ENCODE measurements at places on chromosomes 6 and 20.

GRCh38 chr6:11851387-11851786, 72.8 kb upstream of the ADTRP start:
- no peak for DNase-seq

- DNase-seq, result no peak
These were observed 1.5 kb upstream of the GMEB2 start for GRCh38 chr20:63628246-63628975.

DNA sequence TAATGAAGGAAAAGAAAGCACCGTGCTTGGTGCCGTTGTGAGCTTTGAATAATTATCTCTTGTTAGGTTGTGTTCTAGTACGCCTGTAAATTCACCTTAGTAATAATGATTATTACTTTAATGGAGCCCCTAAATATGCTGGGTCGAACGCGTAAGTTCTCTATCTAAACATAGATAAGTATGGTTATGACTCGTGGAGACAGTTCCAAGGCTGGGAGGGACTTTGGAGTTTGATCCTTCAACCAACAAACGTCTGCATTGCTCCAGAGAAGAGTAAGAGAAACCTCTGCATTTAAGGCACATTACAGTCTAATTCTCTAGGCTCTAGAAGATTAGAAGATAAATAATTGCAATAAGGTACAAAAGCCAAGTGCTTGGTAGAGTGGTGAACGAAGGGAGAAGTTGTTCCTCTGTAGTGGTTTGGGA, 514 bp downstream of the ACOT13 start:
- no peak for DNase-seq

DNA sequence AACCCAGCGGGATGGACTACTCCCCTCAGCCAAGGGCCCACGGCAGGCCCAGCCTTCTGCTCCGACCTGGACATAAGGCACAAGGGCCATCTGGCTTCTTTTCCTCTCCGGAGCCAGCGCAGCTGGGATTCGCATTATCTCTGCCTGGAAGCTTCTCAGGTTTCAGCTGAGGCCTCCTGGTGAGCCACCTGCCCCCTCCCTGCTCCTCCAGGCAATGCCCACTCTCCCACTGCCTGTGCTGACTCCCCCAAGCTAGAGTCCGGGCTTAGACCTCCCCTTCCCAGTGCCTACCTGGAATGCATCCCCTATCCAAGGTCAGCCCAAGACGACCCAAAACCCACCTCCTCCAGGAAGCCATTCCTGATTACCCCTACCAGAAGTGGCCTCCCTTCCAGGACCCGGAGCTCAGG, 60.7 kb downstream of the EZR start:
- peak; percentile 20 for DNase-seq

DNA sequence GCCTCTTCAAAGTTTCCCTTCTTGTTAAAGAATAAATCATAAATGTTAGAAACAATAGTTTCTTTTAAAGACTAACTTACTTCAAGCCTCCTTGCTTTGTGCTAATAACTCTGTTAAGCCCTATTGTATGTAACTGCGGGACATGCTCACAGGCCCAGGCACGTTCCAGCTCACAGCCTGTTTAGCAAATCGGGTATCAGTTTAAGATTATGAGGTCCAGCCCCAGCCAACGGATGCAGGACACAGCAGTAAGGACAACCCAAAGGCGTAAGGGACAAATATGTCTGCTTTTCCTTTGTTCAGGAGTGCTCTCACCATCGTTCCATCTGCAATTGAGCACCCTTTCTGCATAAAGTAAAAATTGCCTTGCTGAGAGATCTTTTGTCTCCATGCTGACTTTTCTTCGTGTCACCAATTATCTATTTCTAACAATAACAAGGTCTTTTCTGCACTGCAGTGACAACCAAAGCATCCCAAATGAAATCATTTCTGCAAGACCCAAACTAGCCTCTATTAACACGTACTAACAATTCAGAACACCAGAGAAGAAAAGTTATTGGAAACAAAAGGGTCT, 1.4 kb downstream of the C6orf52 start:
- DNase-seq, result no peak

- no peak for DNase-seq
These were observed 20.9 kb downstream of the UTRN start for GRCh38 chr6:144305985-144306384.

GRCh38 chr6:89353702-89354392, 1.3 kb upstream of the UBE2J1 start:
- DNase-seq, result no peak

GRCh38 chr6:82569022-82569421, 205.4 kb downstream of the TPBG start:
- no peak for DNase-seq

GRCh38 chr6:6697620-6698019, 109.1 kb downstream of the LY86 start:
- DNase-seq, result no peak

- DNase-seq, result no peak
These were observed at the start of gene PRELID3B for GRCh38 chr20:59042151-59042795. Gene PRELID3B (minus strand): TSS chr20:59042786. CDS start chr20:59042730, 56 bp downstream.

- DNase-seq, result no peak
These were observed 253.5 kb downstream of the GJA1 start for GRCh38 chr6:121688974-121689373.

- no peak for DNase-seq
These were observed 307.0 kb upstream of the PRDM1 start for GRCh38 chr6:105779110-105779509.

- no peak for DNase-seq
These were observed 7.5 kb upstream of the ASIP start for GRCh38 chr20:34233687-34234086.

DNA sequence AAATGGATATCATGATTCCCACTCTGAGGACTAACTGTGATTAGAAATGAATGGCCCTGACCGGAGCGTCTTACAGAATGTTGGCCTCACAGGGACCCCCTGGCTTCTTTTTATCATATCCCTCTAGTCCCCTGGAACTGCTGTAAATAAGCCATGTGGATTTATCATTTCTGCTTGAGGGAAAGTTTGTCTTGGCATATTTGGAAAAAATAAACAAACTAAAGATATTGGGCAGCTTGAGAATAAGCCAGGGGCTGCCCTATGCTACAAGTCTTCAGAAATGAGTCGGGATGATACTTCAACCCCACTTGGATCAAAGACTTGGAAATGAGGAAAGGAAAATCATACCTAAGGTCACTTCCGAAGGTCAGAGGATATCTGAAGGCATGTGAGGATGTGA, 179.1 kb downstream of the THBS2 start:
- no peak for DNase-seq

GRCh38 chr6:152206072-152206818, 398.8 kb downstream of the ESR1 start:
- peak; percentile 13 for DNase-seq

- no peak for DNase-seq
These were observed 42.7 kb downstream of the TRPC4AP start for GRCh38 chr20:35049776-35050352.

DNA sequence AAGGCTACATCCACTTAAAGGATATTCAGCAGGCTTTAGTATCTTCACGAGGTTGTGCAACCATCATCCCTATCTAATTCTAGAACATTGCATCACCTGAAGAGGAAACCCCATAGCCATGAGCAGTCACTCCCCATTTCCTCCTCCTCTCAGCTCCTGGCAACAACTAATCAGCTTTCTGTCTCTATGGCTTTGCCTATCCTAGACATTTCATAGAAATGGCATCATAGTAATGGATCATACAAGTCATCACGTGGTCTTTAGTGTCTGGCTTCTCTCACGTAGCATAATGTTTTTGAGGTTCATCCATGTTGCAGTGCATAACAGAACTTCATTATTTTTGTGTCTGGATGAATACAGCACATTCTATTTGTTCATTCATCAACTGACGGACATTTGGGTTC, 20.5 kb downstream of the SNAI1 start:
- DNase-seq, result no peak

GRCh38 chr20:61661025-61661424, 404.7 kb downstream of the TAF4 start:
- no peak for DNase-seq

DNA sequence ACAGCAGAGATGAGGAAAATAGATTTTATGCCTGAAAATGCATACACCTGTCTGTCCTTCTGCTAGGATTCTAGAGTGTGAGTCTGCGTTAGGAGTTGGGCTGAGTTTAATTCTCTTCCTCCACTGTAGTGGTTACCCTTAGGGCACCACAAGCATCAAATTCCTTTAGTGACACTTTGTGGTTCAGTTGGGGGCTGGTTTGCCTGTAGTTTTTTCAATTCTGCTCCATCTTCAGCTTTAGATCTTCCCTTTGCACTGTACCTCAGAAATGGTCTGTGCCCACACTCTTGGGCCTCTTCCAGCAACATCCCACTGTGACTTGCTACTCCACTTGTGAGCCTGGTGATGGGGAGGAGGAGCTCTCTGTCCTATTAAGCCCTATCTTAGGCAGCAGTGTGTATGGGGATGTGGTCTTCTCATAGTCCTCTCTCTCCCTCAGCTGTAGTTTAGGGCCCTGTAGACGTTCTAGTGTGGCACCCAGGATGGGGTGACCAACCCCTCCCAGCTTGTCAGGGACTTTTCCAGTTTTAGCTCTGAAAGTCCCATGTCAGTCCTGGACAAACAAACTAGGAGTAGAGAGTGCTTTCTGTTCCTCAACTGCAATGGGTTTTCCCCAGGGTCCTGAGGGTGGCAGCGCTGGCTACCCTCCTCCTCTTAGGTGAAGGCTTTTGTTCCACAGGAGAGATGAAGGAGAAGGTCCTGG, 19.7 kb upstream of the OGFRL1 start:
- DNase-seq, result no peak

DNA sequence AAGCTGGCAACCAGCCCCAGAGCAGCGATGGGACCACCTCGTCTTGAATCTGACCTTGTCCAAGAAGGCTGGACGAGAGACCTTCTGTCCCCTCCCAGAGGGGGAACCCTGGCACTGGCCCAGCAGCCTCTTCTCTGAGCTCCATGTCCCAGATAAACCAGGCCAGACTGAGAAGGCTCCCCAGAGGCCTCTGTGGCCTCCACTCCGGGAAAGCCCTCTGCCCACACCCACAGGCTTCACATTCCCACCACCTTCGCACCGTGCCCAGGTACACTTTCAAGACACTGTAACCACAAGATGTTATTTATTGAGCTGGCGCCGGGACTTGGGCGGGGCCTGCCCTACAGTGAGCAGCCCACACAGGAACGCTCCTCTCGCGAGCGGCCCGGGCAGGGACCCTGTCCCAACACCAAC, 33.2 kb downstream of the ADA start:
- DNase-seq, result no peak

GRCh38 chr20:49646126-49646525, 67.6 kb downstream of the B4GALT5 start:
- no peak for DNase-seq

GRCh38 chr6:12935637-12936036, 219.1 kb downstream of the PHACTR1 start:
- DNase-seq, result no peak

DNA sequence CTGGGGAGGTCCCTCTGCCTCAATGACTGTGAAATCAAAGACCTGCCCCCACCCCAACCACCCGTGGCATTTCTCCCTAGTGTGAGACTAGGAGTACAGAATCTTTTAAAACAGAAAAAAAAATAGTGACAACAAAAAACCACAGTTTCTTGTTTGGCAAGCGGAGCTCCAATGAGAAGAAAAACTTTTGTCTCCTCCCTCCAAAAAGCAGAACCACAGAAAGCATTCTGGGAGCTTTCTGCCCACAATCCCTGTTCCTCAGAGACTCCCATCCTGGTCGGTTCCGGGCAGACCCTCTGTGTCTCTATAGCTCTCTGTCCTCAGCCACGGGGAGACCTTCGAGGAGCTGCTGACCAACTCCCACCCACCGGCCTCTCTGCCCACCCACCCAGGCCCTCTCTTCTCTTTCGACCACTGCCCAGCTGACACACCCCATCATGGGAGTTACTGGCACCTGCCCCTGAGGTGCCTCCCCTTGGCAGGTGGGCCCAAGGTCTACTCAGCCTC, 4.9 kb downstream of the PREX1 start:
- DNase-seq, result no peak

- DNase-seq, result no peak
These were observed 19.3 kb upstream of the APMAP start for GRCh38 chr20:25011831-25012241.

GRCh38 chr6:120534954-120535353, 799.3 kb downstream of the TBC1D32 start:
- DNase-seq, result no peak

- DNase-seq, result no peak
These were observed 272.7 kb downstream of the GRIK2 start for GRCh38 chr6:101666256-101666655.

DNA sequence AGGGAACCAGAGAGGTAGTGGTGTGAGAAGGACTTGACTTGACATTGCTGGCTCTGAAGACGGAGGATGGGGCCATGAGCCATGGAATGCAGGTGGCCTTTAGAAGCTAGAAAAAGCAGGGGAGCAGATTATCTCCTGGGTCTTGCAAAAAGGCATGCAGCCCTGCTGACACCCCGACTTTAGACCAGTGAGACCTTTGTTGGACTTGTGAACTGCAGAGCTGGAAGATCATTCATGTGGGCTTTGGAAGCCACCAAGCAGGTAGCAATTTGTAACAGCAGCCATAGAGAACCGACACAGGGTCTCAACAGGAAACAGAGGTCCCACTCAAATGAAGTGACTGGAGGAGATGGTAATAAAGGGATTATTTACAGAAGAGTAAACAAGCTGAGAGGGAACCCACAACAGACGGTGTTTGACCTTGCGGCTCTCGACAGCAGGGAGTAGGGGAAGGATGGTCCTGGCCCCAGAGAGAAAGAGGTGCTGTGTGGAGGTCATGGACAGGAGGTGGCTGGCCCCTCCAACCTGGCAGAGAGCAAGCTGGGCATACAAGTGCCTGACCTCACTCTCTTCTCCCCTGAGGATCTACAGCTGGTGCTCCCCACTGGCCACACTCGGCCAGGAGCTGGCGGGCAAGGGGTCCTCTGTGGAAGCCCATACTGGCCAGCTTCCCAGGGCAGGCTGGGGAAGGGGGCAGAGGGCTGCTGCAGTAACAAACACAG, 43.9 kb downstream of the SLC22A23 start:
- DNase-seq, result no peak

DNA sequence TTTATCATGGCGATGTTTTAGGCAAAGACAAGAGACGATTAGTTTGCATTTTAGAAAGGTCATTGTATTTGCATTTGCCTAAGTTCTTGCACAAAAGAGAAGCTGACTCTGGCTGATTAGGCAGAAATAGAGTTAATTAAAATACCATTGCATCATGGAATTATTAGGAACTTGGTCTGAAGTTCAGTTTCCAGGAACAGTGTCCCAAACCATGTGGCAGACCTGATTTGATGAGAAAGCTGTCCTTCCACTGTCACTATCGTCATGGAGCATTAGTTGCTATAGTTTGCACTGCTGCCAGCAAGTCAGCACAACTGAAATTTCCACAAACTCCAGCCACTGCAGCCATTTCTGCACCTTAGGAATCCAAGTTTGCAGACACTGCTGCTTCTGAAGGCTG, 24.3 kb upstream of the MCUR1 start:
- no peak for DNase-seq

GRCh38 chr6:71368284-71368683, 79.7 kb downstream of the OGFRL1 start:
- DNase-seq, result no peak

DNA sequence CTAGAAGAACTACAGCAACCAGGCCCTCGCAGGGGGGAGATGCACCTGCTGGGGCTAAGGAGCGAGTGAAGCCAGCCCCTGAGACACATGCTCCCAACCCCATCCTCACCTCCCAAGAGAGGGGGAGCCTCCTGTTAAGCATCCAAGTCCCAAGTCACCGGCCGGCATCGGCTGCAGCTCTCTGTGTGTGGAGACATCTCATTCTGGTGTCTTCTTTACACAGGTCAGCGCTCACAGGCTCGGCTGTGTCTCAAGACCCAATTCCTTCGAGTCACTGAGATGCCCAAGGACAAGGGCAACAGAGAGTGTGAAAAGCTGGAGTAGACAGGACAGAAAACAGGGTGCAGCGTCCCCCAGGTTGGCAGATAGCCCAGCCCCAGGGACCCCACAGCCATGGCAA, 21.1 kb upstream of the MRGBP start:
- DNase-seq, result no peak

Measured in iPS DF 6.9 (cell line).